Cardiac septum (tissue), 1 donor: ENCODE measurements at places on chromosomes 3 and 15. TPM values are rescaled to one million over a fixed set of nuclear protein-coding genes. Genes with fewer than 3 reads are reported as not detected.

Gene MME
- total RNA-seq: 3.6 TPM

Gene ALDH1A2
- total RNA-seq: 22.9 TPM

Gene RFX7
- total RNA-seq: 10.1 TPM

Gene CERS3
- total RNA-seq: 0.24 TPM

Gene HIGD2B
- not detected for total RNA-seq

Gene HOMER2
- 41.6 TPM for total RNA-seq

Gene CCR3
- not detected for total RNA-seq

Gene CPNE4
- 7.4 TPM for total RNA-seq

Gene SCN11A
- total RNA-seq: 0.05 TPM

Gene BUB1B
- total RNA-seq: 0.43 TPM

Gene CCR2
- total RNA-seq: 1.3 TPM

Gene CLDN16
- total RNA-seq: not detected
